ENCODE measurements at places on chromosomes 7 and 10. TPM values are rescaled to one million over a fixed set of nuclear protein-coding genes. Genes with fewer than 3 reads are reported as not detected.

The MYO3A gene
- not detected for total RNA-seq

The PNLIP gene
- not detected for total RNA-seq

The CPED1 gene
- total RNA-seq: not detected

The ZFYVE27 gene
- 33.9 TPM for total RNA-seq

Data from T-helper 2 cell treated with Interferon-gamma antibody and Interleukin-4, amounts not matched to agents 100 ng/mL and 5 ng/mL, for 36 hours (primary cell).